ENCODE measurements at places on chromosomes 4 and X. TPM values are rescaled to one million over a fixed set of nuclear protein-coding genes. Genes with fewer than 3 reads are reported as not detected.

The MAGEA3 gene
- polyA plus RNA-seq, result not detected

The KLHL34 gene
- not detected for polyA plus RNA-seq

The USP17L20 gene
- polyA plus RNA-seq, result not detected

The PNMA5 gene
- polyA plus RNA-seq, result 0.04 TPM

The TGIF2LX gene
- polyA plus RNA-seq, result not detected

The ARHGEF38 gene
- 2.0 TPM for polyA plus RNA-seq

The CCKAR gene
- not detected for polyA plus RNA-seq

The GRIA2 gene
- polyA plus RNA-seq, result 0.03 TPM

The RHOH gene
- 35.8 TPM for polyA plus RNA-seq

The SPARCL1 gene
- 486 TPM for polyA plus RNA-seq

The ARHGAP6 gene
- 7.0 TPM for polyA plus RNA-seq

The SPANXD gene
- polyA plus RNA-seq, result not detected

The LRP2BP gene
- 0.71 TPM for polyA plus RNA-seq

The ANKRD37 gene
- 9.7 TPM for polyA plus RNA-seq

The CCDC110 gene
- polyA plus RNA-seq, result 0.61 TPM
